ENCODE measurements at places on chromosomes 7 and 10.

- no peak for DNase-seq
Observed at GRCh38 chr7:90261441-90261840, 16.5 kb downstream of the CFAP69 start.

DNA sequence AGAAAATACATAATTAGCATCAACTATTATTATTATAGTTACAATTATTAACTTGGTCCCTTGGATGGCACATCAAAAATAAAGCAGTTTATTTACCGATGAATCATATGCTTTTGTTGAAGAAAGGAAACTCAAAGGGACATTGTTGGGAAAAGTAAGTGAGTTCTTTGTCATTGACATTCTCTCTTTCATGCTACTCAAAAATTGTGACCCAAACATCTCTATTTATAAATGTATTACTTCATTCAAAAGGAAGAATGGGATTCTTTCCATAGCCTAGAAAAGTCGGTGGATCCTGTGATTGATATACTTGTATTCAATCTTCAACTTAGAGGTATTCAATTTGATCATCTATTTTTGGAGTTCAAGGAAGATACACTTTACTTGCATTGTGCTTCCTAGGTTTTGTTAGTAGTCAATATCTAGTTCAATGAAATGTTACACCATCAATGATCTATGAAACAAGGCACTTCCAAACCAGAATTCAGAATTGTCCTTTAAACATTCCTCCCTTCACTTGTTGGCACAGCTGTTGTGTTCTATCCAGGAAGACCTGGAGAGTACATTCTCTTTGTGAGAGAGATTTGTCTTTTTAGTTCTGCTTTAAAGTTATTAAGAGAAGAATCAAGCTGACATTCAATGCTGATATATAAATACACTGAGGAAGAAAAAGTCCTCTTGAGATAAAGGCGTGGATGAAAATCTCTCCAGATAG lies 235.2 kb downstream of the TMEM26 start:
- DNase-seq, result no peak

GRCh38 chr7:138872576-138872975 lies 74.6 kb upstream of the ATP6V0A4 start:
- no peak for DNase-seq

- no peak for DNase-seq
Observed at GRCh38 chr10:67302701-67303100, 376.9 kb downstream of the LRRTM3 start.

- no peak for DNase-seq
Observed at GRCh38 chr7:155381852-155382801, 75.8 kb upstream of the EN2 start.

- no peak for DNase-seq
Observed at GRCh38 chr10:76552091-76552873, 1085.3 kb downstream of the KCNMA1 start.

DNA sequence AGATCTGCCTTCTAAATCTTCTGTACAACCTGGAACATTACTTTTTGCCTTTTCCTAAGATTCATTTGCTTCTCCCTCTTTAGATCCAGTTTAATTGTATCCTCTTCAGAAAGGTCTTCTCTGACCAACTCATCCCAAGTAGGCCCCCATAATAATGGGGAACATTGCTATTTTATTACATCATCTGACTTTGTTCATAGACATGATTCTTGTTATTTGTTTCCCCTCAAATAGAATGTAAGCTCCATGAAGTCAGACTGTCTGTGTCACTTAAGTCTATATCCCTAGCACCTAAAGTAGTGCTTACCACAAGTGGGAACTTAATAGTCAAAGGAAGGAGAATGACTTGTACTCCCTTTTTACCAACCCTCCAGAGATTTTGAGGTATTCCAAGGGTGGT lies 37.5 kb downstream of the LUC7L2 start:
- DNase-seq, result no peak

DNA sequence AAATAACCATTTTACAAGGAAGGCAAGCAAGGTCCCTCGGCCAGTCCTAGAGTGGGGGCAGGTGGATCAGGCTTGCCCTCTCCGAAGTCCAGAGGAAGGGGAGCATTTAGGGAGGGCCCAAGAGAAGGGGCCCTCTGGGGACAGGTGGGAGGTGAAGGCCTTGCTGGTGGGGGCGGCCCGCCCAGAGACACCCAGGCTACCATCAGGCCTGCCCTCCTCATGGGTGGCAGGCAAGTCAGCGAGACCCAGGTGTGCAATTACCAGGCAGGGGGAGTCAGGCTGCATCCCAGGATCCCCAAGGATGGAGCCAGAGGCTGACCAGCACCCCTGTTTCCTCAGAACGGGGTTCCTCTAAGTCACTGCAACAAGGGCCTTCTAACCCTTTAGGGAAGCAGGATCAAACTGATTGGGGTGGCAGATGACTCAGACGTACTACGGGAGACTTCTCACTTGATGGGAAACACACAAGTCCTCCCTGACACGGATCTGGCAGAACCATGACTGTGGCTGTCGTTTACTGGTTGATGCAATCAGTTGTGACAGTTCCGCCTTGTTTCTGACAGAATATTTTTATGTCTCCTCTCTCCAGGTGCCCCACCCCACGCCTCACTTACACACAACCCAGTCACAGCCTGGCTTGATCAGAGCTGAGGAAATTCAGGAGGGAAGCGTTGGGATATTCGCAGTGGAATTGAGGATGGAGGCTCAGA lies 8.2 kb downstream of the LOXL4 start:
- no peak for DNase-seq

DNA sequence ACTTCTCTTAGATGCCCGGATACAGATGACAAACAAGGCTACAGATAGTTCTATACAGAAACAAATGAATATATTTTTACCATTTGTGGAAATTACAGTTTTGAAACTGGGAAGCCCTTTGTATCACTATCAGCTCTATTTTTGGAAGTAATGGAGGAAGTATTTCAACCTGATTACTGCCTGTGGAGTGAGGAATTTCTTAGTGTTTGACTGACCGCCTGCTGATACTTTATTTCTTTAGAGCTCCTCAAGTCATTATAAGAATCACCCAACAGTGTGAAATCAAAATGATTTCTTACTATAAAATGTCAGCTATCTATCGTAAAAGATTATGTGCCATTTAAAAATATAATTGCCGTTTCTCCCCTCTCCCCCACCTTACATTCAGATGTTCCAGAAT lies 290.9 kb downstream of the SDK1 start:
- DNase-seq, result no peak

GRCh38 chr7:95804052-95804451 lies 31.7 kb downstream of the DYNC1I1 start:
- DNase-seq, result no peak

GRCh38 chr10:22324893-22325271 lies 4.0 kb downstream of the BMI1 start:
- DNase-seq, result no peak

DNA sequence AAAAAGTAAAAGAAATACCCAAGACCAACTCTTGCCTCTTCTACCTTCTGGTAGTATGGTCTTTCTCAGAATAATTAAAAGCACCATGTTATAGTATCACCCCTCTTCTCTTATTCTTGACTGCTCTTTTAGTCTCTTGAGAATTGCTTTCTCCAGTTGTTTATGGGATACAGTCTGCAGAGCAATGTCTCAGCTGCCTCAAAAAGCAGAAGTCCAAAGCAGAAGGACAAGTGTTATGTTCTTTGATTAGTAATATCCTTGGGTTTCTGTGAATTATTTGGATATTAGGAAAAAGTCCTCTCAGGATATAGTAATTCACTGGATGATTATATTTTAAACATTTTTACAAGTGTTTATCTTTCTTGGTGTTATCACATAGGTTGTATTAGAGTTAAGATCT lies 7.4 kb downstream of the TAS2R41 start:
- DNase-seq, result no peak

- DNase-seq, result no peak
Observed at GRCh38 chr10:82289945-82290344, 415.0 kb downstream of the NRG3 start.

DNA sequence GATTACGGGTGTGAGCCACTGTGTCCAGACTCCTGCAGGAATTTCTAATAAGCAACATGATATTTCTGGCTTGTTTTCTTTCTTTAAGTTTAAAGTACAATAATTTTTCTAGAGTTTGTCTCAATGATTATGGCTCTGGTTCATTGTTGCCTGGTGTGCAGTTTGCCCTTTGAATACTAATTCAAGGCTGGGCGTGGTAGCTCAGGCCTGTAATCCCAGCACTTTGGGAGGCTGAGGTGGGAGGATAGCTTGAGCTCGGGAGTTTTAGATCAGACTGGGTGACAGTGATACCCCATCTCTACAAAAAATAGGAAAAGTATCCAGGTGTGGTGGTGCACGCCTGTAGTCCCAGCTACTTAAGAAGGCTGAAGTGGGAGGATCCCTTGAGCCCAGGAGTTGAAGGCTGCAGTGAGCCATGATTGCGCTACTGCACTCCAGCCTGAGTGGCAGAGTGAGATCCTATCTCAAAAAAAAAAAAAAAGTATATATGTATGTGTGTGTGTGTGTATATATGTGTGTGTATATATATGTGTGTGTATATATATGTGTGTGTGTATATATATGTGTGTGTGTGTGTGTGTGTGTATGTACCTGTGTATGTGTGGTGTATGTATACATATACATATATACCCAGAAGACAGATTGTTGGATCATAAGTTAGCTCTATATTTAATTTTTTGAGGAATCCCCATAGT lies 8.2 kb downstream of the ADIRF start:
- DNase-seq, result no peak

GRCh38 chr7:9505516-9505915 lies 1072.1 kb downstream of the NXPH1 start:
- DNase-seq, result no peak

GRCh38 chr7:102883098-102883860 lies 29.5 kb upstream of the LRRC17 start:
- DNase-seq, result no peak

GRCh38 chr10:78691301-78692030 lies 377.3 kb upstream of the ZMIZ1 start:
- no peak for DNase-seq

GRCh38 chr10:119981826-119982225 lies 89.3 kb downstream of the SEC23IP start:
- DNase-seq, result no peak

DNA sequence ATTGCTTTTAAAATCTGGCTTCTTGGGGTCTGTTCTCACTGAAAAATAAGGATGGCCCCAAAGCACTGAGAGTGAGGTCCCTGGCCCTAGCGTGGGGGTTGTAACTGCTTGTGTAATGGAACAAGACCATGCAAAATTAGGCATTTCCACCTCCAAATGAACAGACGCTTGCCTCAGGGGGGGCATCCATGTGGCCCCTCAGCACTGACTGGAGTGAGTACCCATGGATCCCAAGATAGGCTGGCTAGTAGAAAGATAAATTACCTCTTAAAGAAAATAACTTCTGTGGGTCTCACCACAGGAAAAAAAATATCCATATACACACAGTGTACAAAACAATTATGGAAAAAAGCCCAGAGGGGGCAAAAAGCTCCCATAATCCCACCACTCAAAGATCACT lies 15.2 kb upstream of the CPA1 start:
- DNase-seq, result no peak

- no peak for DNase-seq
Observed at GRCh38 chr7:111508387-111508786, 53.9 kb downstream of the IMMP2L start.

DNA sequence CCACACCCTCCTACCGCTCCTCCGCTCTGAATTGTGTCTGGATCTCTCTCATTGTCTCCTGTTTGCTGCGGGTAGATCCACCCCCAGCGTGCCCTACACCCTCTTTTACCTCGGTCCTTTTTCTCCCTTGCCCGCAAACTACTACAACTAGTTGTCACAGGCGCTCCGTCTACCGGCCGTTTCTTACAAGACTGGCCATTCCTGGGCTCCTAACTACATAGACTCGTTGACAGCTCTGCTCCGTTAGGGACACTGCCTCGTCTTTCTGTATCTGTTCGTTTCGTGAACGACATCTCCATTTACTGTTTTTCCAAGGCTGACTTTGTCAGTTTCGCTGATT lies 786 bp downstream of the TAF3 start:
- DNase-seq, result no peak

GRCh38 chr10:6813306-6813705 lies 233.2 kb upstream of the PRKCQ start:
- DNase-seq, result no peak

GRCh38 chr7:47751043-47751442 lies 169.1 kb upstream of the TNS3 start:
- DNase-seq, result no peak

GRCh38 chr7:53800746-53801145 lies 741.4 kb upstream of the VSTM2A start:
- DNase-seq, result no peak

- no peak for DNase-seq
Observed at GRCh38 chr10:18214691-18215563, 74.7 kb downstream of the CACNB2 start.

- no peak for DNase-seq
Observed at GRCh38 chr7:36711256-36711655, 13.0 kb downstream of the AOAH start.

GRCh38 chr10:485776-486175 lies 203.7 kb downstream of the DIP2C start:
- no peak for DNase-seq

DNA sequence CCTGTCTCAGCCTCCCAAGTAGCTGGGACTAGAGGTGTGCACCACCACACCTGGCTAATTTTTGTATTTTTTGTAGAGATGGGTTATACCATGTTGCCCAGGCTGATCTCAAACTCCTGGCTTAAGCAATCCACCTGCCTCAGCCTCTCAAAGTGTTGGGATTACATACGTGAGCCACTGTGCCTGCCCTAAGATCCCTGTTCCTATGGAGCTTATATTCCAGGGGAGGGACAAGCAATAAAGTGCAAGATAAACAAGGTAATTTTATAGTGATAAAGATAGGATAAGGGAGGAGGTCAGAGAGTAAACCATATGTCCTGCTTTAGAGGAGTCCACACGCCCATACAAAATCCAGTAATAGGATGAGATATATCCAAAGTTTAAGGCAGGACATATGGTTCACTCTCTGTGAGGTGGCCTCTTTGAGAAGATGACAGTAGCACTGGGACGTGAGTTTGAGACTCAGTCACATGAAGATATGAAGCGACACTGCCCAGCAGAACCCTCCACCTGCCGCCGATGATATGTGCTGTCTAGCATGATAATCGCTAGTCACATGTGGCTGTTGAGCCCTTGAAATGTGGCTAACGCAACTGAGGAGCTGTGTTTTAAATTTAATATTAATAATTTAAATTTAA lies 113.5 kb upstream of the PDCD4 start:
- no peak for DNase-seq

- DNase-seq, result no peak
Observed at GRCh38 chr7:107788662-107789061, 14.4 kb downstream of the SLC26A3 start.
